Renal cortex interstitium (tissue), 15 donors: ENCODE measurements at places on chromosomes 2 and 18.

GRCh38 chr2:66306483-66306882 lies 128.4 kb upstream of the MEIS1 start:
- DNase-seq = no peak

DNA sequence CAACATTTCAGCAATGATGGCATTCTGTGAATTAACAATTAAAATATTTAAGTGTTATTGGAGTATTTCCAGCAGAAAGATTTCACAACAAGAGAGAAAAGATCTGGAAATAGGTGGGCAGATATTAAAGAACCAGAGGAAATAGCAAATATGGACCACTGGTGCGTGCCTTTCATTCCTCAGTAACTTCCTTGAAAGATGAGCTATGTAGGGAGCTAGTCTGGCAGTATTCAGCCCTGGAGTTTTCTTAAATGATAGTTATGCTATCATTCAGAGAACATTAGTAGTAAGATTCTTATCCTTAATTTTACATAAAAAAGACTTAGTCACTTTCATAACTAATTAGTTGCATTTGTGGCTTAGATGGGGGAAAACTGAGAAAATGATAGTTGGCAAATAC lies 41.5 kb downstream of the TANC1 start:
- no peak for DNase-seq

DNA sequence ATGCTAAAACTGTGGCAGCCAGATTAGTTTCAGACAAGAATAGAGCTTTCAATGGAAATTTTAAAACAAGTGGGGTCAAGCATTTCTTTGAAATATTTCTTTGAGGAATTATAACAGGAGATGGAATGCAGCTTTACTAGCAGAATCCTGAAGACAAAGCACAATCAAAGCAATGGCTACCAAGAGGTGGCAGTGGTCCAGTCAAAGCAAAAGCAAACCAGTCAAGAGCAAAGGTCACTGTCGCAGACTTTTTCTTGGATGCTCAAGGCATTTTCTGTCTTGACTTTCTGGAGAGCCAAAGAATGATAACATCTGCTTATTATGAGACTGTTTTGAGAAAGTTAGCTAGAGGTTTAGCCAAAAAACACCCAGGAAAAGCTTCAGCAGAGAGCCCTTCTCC lies 351.2 kb upstream of the DLGAP1 start:
- no peak for DNase-seq

DNA sequence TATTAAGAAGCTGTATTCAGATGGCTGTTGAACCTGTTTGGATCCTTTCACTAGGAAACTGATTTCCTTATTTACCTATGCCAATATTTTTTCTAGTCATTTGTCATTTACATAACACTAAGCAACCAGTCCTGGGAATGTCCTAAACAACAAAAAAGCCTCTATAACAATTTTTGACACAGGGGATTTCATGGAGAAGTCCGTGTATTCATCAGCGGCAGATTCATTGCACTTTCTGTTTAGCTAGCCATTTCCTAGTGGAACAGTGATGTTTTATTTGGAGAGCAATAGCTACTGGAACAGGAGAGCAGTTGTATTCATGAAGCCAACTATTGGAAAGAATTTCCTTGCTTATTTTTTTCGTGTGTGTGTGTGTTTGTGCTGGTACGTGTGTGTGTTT lies 604.3 kb upstream of the POU3F3 start:
- DNase-seq = no peak

DNA sequence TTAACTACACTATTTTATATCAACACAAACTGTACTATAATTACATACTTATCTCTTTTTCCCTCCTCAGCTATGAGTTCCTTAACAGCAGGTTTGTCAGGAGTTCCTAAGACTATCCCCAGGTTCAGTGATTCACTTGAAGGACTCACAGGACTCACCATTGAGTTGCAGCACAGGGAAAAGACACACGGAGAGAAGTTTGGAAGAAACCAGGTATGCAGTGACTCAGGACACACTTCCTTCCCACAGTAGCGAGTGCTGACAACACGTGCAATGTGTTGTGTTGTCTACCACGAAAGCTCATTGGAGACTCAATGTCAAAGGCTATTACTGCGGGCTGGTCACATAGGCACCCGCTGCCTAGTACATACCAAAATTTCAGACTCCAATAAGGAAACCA lies 32.0 kb downstream of the MGAT4A start:
- DNase-seq = no peak

DNA sequence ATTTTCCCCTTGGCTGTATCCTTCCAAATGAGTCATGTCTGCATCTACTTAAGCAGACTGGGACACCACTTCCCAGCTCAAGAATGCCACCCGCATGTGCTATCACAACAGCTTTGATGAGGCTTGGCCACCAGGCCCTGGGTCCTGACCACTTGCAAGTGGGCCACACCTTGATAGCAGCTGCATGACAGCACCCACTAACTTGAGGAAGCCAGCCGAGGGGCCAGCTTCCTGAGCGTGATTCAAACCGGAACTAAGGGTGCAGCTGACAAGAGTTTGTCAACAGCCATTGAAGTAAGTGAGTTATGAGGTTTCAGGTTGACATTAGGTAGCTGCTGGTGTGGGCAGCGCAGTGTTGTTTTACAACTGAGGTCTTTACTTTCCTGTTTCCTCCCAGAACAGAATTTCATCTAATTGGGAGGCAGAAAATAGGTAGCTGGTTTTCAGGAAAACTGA lies 54.4 kb downstream of the EPHA4 start:
- no peak for DNase-seq

- DNase-seq = no peak
Observed at GRCh38 chr2:239951129-239951734, 73.9 kb downstream of the NDUFA10 start.

- DNase-seq = no peak
Observed at GRCh38 chr18:56743115-56743514, 92.0 kb downstream of the WDR7 start.

- DNase-seq = no peak
Observed at GRCh38 chr18:56168049-56168781, 470.2 kb downstream of the TXNL1 start.

DNA sequence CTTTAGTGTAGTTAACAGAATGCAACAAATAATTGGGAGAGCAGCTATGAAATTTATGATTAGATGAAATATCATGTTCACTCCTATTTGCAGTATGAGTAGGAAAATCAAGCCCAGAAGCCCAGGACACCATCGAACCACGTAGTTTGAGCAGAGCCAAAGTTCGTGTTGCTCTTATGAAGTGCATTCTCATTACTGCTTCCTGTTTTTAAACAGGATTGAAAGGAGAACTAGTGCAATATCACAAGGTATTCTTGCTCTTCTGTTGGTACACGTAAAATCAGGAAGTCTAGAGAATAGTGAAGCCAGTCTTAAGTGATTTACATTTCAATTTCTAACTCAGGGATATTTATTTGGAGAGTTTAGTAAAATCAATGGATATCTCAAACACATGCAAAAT lies 21.1 kb downstream of the ARHGAP15 start:
- DNase-seq = no peak

DNA sequence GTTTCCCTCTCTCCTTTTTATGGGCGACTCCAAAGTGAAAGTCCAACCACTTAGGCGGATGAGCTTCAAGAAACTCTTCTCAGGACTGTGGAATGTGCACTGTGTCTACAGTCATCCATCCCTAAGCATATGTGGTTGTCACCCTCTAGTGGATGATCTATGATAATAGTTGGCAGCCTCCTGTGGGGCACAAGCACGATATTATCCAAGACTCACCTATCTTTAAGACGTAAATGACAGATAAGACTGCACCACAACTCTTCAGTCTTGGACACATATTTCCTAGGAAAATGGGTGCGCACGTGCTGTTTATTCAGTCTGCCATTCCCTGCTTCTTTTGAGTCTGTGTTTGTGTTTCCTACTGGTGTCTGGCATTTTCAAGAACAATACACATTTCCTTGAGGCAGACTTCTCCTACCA lies 145.5 kb upstream of the CTAGE1 start:
- DNase-seq = no peak

GRCh38 chr18:48711651-48712486 lies 173.0 kb downstream of the CTIF start:
- DNase-seq = peak; percentile 56

DNA sequence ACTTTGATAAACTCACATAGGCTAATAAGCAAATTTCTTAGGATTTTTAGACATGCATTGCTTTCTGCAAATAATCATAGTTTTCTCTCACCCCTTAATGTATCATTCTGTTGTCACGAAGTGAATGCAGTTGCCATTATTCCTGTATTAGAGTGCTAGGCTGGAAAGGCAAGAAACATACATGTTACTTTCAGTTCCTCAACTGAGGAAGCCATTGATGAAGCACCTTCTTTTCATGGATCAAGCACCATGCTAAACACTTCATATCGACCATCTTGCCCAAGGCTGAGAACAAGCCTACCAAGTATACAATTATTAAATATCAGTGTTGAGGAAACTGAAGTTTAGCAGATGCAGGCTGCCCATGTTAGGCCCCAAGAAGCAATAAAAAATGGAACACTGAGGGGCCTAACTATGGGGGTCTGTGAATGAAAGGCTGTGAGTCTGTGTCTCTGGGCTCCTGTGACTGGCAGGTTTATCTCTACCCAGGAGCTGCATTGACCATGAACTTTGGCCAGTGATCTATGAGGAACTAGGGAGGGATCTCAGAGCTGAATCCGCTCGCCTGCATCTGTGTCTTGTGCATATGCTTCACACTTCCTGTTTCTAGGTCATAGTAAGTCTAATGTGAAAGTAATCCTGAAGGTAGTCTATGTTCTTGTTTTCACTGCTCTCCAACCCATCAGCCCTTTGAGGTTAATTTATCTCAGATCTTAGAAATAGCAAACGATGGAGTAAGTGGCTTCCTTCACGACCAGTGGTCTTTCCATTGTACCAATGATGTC lies 16.0 kb upstream of the TSPYL6 start:
- DNase-seq = no peak

DNA sequence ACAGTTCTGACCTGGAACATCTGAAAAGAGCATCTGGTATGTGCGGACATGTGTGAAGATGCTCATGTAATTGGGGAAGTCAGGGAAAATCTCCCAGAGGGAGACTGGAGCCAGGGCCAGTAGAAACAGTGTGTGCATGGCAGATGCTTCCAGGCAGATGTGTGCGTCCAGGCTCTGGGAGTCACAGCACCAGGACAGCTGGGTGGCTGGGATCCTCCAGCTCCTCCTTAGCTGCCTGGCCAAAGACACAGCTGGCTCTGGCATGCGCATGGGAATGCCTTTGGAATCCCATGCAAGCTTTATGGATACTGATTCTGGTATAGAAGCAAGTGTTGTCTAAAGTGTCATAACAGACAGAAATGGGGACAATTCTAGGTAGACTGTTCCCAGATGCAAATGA lies 369.7 kb downstream of the INSIG2 start:
- no peak for DNase-seq

GRCh38 chr18:74444104-74444503 lies 13.0 kb downstream of the DIPK1C start:
- DNase-seq = no peak

- DNase-seq = no peak
Observed at GRCh38 chr2:41657226-41657625, 390.6 kb upstream of the PKDCC start.

DNA sequence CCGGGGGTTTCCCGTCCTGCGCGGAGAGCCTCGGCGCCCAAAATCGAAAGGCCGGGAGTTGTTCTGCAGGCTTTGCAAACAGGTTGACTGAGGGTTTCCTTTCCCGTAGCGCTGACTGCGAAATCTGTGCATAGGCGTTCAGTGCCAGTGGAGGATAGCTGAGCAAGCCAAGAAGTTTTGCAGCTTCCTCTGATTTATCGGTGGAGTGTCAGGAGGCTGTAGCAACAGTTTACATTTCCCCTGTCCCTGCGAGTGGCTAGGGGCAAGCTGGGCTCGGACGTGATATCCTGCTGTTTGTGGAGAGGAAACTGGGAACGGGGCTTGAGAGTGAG lies 694 bp downstream of the THSD7B start:
- DNase-seq = no peak

GRCh38 chr2:41933585-41934320 lies 114.1 kb upstream of the PKDCC start:
- no peak for DNase-seq

- no peak for DNase-seq
Observed at GRCh38 chr2:25002066-25002465, 30.3 kb upstream of the DNAJC27 start.

- no peak for DNase-seq
Observed at GRCh38 chr2:222353993-222354392, 55.2 kb upstream of the PAX3 start.

- no peak for DNase-seq
Observed at GRCh38 chr2:152200565-152201465, 25.3 kb upstream of the STAM2 start.

DNA sequence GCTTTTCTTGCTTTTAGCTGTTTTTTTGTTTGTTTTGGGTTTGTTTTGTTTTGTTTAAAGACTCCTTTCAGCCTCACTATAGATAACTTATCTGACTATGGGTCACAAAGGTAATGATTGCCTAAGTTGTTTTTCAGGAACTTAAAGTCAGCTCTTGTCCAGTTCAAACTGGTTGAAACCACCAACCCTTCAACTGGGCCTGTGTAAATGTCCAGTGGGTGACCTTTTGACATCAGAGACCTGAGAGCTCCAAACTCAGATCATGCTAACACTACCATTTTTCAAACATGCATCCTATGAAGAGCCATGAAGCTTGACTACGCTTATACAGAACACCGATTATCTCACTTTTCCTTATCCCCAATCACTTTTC lies 144.6 kb upstream of the RMP24 start:
- no peak for DNase-seq

DNA sequence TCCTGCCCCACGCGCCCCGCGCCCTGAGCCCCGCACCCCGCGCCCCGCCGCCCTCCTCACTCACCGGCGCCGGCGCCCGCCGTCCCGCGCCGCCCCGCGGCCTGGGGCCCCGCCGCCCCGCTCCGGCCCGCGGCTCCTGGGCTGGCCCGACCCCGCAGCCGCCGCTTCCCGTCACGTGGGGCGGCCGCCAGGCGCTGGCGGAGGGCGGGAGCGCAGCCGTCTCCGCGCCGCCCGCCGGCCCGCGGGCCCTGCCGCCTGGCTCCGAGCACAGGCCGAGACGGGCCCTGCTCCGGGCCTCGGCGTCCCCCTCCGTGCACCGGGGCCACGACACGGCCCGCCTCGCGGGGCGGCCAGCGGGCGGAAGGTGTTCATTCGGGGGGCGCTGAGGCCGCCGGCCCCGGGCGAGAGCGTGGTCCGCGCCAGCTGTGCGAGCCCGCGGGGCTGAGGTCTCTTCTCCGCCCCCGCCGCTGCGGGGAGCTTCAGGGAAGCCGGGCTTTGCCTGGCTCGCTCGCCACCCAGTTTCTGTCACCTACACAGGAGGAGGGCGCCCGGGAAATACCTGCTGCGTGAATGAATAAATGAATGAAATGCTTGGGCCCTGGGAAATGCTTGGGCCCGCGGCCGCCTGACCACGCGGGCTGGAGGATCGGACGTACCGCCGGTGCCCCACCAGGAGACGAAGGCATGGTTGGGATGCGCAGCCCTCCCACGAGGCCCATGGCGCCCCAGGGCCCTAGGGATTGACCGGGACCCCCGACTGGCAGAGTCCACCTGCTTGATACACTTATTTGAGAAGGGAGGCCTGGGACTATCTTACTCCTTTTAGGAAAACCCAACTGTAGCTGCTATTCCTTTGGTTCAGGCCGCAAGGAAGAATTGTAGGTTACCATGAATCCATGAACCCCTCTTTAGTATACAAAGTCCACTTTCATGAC lies at the start of gene TGFBRAP1:
TGFBRAP1 (minus strand) TSS at position 175 of the 935 bp plus-strand sequence. CDS start 21,434 bp downstream, outside the sequence.
- DNase-seq = peak; percentile 46

- no peak for DNase-seq
Observed at GRCh38 chr18:39713961-39714360, 2148.4 kb upstream of the CELF4 start.

GRCh38 chr2:71575966-71576365 lies 122.6 kb downstream of the DYSF start:
- DNase-seq = no peak

GRCh38 chr2:73952499-73953446 lies 26.1 kb downstream of the DGUOK start:
- DNase-seq = no peak

- no peak for DNase-seq
Observed at GRCh38 chr2:45323344-45323743, 287.7 kb downstream of the SRBD1 start.
